GM23248 (cell line): ENCODE measurements at places on chromosomes 11 and 22. TPM values are rescaled to one million over a fixed set of nuclear protein-coding genes. Genes with fewer than 3 reads are reported as not detected.

The ADAMTS15 gene
- 0.09 TPM in 2 replicates for polyA plus RNA-seq

The PHETA2 gene
- 29.9 and 33.4 TPM in 2 replicates for polyA plus RNA-seq

The MCAM gene
- polyA plus RNA-seq = 8.6 and 10.5 TPM in 2 replicates

The OR2D2 gene
- polyA plus RNA-seq = not detected in 2 replicates

The EIF3F gene
- polyA plus RNA-seq = 193 and 200 TPM in 2 replicates

The NCF4 gene
- polyA plus RNA-seq = 0.18 TPM in 1 of 2 replicates, not detected in the other

The FAM181B gene
- not detected in 2 replicates for polyA plus RNA-seq

The ARHGEF17 gene
- 15.3 and 16.5 TPM in 2 replicates for polyA plus RNA-seq

The ABTB2 gene
- polyA plus RNA-seq = 8.4 and 8.7 TPM in 2 replicates

The GGT5 gene
- 5.0 and 5.1 TPM in 2 replicates for polyA plus RNA-seq

The RFPL2 gene
- not detected in 2 replicates for polyA plus RNA-seq

The HORMAD2 gene
- not detected in 2 replicates for polyA plus RNA-seq

The ENTHD1 gene
- polyA plus RNA-seq = not detected in 2 replicates

The MAJIN gene
- polyA plus RNA-seq = not detected in 2 replicates

The PTGDR2 gene
- polyA plus RNA-seq = 0.06 TPM in 2 replicates

The ZPR1 gene
- 71.3 and 76.8 TPM in 2 replicates for polyA plus RNA-seq

The SNX32 gene
- 0.51 and 0.98 TPM in 2 replicates for polyA plus RNA-seq

The ST3GAL4 gene
- polyA plus RNA-seq = 27.3 and 30.5 TPM in 2 replicates

The UCP3 gene
- 0.22 TPM in 1 of 2 replicates, not detected in the other for polyA plus RNA-seq

The ALDH3B1 gene
- polyA plus RNA-seq = 42.7 and 43.4 TPM in 2 replicates

The OR52H1 gene
- not detected in 2 replicates for polyA plus RNA-seq

The SYT13 gene
- polyA plus RNA-seq = not detected in 2 replicates

The GTSE1 gene
- polyA plus RNA-seq = 8.0 and 8.6 TPM in 2 replicates

The EP300 gene
- 11.4 and 11.6 TPM in 2 replicates for polyA plus RNA-seq

The HSPB2 gene
- polyA plus RNA-seq = 7.5 and 8.4 TPM in 2 replicates

The SHANK2 gene
- 0.30 TPM in 1 of 2 replicates, not detected in the other for polyA plus RNA-seq

The P2RX3 gene
- polyA plus RNA-seq = 0.10 TPM in 1 of 2 replicates, not detected in the other

The ANO9 gene
- not detected in 2 replicates for polyA plus RNA-seq

The RANBP1 gene
- polyA plus RNA-seq = 252 and 253 TPM in 2 replicates

The HOATZ gene
- polyA plus RNA-seq = not detected in 2 replicates

The PHLDA2 gene
- polyA plus RNA-seq = 64.4 and 66.0 TPM in 2 replicates

The GAL gene
- polyA plus RNA-seq = 22.1 and 24.7 TPM in 2 replicates

The GNAZ gene
- polyA plus RNA-seq = 0.24 and 0.25 TPM in 2 replicates

The PARVG gene
- 0.27 TPM in 1 of 2 replicates, not detected in the other for polyA plus RNA-seq

The GSC2 gene
- polyA plus RNA-seq = not detected in 2 replicates

The PRR33 gene
- polyA plus RNA-seq = not detected in 2 replicates

The ACRV1 gene
- 0.10 and 0.22 TPM in 2 replicates for polyA plus RNA-seq

The SCGB1C1 gene
- not detected in 2 replicates for polyA plus RNA-seq

The SAA1 gene
- not detected in 2 replicates for polyA plus RNA-seq

The OVOL1 gene
- polyA plus RNA-seq = not detected in 2 replicates

The MGAT3 gene
- polyA plus RNA-seq = not detected in 2 replicates

The SFI1 gene
- polyA plus RNA-seq = 9.0 and 10.1 TPM in 2 replicates

The C11orf16 gene
- not detected in 2 replicates for polyA plus RNA-seq

The BTBD10 gene
- polyA plus RNA-seq = 37.7 and 38.6 TPM in 2 replicates

The MYBPC3 gene
- polyA plus RNA-seq = 0.08 TPM in 1 of 2 replicates, not detected in the other

The RASD2 gene
- 1.5 and 1.6 TPM in 2 replicates for polyA plus RNA-seq

The SPATA19 gene
- not detected in 2 replicates for polyA plus RNA-seq

The KRTAP5-1 gene
- polyA plus RNA-seq = not detected in 2 replicates

The LIF gene
- 1.0 and 1.4 TPM in 2 replicates for polyA plus RNA-seq

The ASCL2 gene
- not detected in 2 replicates for polyA plus RNA-seq

The KAT5 gene
- 28.8 and 29.5 TPM in 2 replicates for polyA plus RNA-seq

The OR1S1 gene
- polyA plus RNA-seq = not detected in 2 replicates

The ISX gene
- polyA plus RNA-seq = not detected in 2 replicates
